ENCODE measurements at places on chromosomes 7 and 10.
A peak's percentile ranks its signal among the peaks of the same experiment; 100 is the strongest.

GRCh38 chr10:1347962-1348772 lies 292.0 kb downstream of the WDR37 start:
- DNase-seq: no peak

GRCh38 chr7:98399890-98400541 lies 874 bp downstream of the BAIAP2L1 start:
- no peak for DNase-seq

GRCh38 chr10:130615457-130615856 lies 479.3 kb downstream of the GLRX3 start:
- DNase-seq: no peak

- DNase-seq: no peak
Measured at GRCh38 chr7:142887282-142888015, 1.9 kb upstream of the TRPV6 start.

- no peak for DNase-seq
Measured at GRCh38 chr7:69833964-69834363, 235.7 kb downstream of the AUTS2 start.

GRCh38 chr10:120451968-120452367 lies 5.1 kb upstream of the PLPP4 start:
- DNase-seq: no peak

- DNase-seq: no peak
Measured at GRCh38 chr10:3395041-3395440, 222.5 kb upstream of the PITRM1 start.

GRCh38 chr10:129550076-129550475 lies 83.0 kb downstream of the MGMT start:
- no peak for DNase-seq

GRCh38 chr10:83127942-83128575 lies 1011.2 kb upstream of the GHITM start:
- no peak for DNase-seq

GRCh38 chr10:69458430-69459100 lies 7.3 kb downstream of the TSPAN15 start:
- DNase-seq: no peak

GRCh38 chr10:110698782-110699201 lies 54.7 kb downstream of the RBM20 start:
- no peak for DNase-seq

GRCh38 chr7:39433550-39433949 lies 132.7 kb upstream of the YAE1 start:
- DNase-seq: no peak

DNA sequence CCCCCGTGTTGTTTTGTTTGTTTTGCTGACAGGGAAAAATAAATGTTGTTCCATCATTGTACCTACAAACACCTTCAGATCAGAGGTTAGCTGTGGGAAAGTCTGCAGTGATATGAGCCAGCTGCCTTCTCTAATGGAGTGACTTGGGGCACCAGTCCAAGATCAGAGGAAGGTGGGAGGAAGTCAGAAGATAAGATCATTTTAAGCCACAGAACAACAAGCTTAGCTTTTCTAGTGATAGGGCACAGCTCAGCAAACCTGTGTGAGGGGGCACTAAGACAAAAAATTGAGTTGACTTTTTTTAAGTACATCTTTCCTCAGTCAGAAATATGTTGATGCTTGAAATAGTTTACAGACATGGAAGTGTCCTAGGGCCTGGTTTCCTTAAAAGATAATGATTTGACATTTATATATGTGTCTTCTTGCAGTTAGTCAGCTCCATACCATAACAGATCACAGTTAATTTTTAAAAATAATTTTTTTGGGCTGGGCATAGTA lies 240.3 kb upstream of the KAT6B start:
- peak; percentile 17 for DNase-seq

DNA sequence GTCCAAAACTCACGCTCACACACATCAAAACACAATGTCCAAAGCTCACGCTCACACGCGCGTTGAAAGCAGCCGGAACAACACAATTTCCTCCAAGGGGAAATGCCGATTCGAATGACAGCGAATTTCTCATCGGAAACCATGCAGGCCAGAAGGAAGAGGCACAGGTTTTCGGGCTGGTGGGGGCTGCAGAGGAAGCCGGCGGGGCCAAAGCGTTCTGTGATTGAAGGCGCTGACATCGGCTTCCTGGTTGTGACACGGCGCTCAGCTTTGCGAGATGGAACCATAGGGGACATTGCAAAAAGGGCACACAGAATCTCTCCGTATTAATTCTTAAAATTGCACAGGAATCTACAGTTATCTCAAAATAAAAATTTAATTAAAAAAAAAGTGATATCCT lies 61.3 kb downstream of the FOXL3 start:
- no peak for DNase-seq

DNA sequence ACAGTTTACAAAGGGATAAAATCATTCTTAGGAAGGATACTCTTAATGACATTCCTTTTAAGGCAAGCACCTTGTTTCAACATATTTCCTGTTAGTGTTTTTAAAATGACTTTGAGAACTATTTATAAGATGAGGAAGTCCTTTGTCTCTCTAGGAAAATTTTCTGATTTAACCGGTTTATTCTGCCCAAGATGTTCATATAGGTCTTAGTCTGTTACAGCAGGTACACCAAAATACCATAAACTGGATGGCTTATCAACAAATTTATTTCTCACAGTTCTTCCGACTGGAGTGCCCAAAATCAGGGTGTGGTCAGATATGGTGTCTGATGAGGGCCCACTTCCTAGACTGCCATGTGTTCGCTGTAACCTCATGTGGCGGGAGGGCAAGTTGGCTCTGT lies 77.9 kb downstream of the GSAP start:
- DNase-seq: no peak

DNA sequence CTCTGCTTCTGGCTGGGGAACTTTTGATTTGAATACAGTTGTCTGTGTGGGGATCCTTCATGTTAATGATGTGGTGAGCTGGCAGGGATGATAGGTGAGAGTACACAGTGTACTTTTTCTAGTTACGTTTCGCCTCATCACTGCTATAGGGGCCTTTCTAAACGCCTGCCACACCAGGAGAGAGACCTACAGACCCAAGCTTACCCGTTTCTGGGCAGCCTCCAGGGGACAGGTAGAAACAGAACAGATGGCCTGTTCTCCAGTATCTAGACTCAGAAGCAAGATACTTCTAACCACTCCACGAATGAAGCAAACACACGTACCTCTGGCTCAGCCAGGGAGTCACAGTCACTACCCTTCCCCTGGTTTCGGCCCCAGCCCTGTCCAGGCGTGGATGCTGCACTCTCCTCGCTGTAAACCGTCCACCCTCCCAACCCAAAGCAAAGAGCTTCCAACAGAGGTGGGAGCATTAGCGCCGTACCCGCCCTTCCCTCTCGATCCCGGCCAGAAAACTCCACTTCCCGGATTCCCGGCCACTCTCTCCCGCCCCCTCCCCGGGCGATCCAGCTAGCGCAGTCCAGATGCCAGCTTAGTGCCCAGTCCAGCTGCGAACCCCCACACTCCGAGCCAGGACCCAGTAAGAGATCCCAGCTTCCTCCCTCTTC lies 1.2 kb downstream of the CCDC6 start:
- DNase-seq: peak; percentile 70

DNA sequence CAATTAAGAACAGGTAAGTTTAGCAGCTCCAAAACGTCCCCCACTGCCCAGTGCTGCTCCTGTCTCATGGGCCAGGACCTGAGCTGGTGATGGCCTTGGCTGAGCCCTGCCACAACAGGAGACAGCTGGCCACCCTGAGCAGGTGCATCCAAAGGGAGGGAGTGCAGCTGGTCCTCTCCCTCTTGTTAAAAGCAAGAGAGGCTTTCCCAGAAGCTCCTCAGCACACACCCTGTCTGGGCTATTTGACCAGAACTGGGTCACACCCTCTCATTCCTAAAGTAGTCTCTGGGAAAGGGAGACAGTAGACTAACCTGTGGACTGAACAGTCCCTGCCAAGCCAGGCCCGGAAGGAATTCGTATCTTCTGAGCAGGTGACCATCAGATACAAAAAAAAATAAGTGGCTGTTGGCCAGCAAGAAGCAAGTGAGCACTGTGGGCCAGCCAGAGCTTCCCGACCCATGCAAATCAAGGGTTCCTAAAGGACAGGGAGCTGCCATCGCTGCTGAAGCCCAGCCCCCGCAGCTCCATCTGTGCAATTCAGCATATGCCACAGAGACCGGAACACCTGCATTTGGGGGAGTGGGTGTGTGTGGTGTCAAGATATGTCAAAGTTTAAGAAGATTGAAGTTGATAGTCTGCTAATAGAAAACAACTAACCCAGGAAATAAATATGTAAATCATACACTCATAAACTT lies 2.1 kb upstream of the TMEM72 start:
- DNase-seq: no peak

DNA sequence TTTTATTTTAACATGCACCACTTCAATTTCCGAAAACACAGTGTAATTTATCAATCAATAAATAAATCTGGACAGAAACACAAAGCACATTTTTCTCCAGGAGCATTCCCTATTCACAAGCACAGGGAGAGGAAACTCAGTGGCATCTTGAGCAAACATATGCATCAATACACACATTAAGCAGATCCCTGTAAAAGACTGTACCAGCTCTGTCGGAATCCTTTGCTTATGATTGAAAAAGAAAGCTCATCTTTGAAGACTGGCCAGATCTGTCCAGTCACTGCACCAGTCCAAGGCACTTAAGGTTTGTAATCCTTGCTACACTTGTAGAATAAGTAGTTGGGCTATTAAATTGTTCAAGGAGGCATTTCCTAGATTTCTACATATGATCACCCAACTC lies 343.9 kb downstream of the BMPER start:
- no peak for DNase-seq

GRCh38 chr10:63527401-63527800 lies 6.2 kb downstream of the REEP3 start:
- no peak for DNase-seq

DNA sequence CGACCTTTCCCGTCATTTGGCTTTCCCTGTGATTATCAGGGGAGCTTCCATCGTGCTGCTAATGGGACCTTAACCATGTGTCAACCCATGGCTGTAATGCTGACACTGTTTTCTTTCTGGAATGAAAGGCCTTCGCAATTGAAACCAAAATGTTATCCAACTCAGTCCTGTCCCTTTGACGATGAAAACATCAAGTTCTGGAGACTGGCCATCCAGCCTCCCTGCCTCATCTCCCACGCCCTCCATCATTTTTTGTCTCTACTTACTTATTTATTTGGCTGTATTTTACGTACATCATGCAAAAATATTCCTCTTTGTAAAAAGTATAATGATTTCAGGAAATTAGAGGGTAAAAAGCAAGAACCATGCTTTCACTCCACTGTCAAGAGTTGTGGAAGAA lies 69.8 kb downstream of the EGFR start:
- no peak for DNase-seq

DNA sequence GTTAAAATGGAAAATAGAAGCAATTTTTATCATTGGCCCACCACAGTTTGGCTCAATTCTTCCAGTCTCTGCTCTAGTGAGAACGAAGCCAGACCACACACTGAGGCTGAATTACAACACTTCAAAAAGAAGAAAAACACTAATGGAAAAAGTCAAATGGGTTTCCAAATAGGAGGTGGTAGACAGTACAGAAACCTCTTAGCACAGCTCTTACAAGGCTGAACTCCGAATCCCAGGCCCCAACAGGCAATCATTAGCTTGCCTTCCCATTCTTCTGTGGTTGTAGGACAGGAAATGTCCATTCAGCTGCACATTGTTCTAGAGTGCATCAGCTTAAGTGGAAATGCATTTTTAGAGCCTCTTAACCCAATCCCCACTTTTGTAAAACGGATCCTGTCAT lies 115.1 kb upstream of the MEOX2 start:
- no peak for DNase-seq

- DNase-seq: no peak
Measured at GRCh38 chr10:77801474-77802161, 124.9 kb downstream of the DLG5 start.

GRCh38 chr10:112565434-112566053 lies 118.5 kb downstream of the VTI1A start:
- DNase-seq: peak; percentile 31

DNA sequence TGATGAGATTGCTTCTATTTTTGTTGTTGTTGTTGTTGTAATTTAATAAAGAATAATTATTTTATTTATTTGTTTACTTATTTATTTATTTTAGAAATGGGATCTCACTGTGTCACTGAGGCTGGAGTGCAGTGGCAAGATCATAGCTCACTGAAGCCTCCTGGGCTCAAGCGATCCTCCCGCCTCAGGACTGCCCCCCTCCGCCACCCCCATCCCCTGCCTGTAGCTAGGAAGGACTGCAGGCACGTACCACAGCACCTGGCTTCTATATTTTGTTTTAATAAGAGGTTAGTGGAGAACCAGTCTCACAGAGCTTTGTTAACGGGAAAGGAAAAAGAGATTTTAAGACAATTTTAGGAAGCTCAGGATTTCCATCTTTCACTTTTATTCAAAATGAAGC lies 19.5 kb upstream of the SMC3 start:
- no peak for DNase-seq

- no peak for DNase-seq
Measured at GRCh38 chr7:129781928-129782817, 170.6 kb downstream of the UBE2H start.

DNA sequence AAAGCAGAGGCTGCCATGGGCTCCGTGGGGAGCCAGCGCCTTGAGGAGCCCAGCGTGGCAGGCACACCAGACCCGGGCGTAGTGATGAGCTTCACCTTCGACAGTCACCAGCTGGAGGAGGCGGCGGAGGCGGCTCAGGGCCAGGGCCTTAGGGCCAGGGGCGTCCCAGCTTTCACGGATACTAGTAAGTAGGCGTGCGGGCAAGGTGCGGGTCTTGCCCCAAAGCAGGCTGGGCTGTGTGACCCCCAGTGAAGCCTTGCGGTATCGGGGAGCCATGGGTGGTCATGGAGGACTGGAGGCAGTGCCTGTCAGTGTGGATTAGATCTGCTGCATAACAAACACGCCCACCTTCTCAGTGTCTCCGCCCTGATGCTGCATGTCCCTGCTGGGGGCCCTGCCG lies 5.1 kb downstream of the SLC29A4 start:
- no peak for DNase-seq

- DNase-seq: no peak
Measured at GRCh38 chr10:84542522-84543490, 214.4 kb downstream of the CCSER2 start.

DNA sequence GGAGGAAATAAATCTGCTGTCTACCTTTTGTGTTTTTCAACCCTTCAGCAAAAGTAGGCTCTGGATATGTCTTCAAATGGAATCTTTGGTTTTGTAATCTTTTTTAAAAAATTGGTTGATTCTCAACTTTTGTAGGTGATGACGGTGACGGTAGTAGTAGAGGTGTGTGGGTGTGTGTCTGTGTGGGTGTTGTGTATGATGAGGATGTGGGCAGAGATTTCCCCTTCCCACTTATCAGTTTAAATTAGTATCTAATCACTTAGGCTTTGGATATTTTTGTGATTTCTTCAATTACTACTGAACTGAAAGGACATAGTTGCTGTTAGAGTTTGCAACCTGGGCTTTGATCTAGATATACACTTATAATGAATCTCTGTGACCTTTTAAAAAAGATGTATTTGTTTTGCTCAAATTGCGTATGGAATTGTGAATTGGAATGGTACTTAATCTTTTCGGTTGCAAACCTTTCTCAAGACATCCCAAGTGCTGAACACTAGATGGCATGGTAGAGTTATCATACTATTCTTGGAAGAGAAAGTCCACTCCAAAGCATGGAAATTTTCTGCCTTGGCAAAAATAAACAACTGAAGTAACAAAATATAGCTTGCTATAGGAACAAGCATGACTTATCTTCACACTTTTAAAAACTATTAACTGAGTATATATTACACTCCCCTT lies 51.9 kb upstream of the A1CF start:
- peak; percentile 52 for DNase-seq

All from D341Med (cell line).